Stimulated activated CD4-positive, alpha-beta T cell treated with anti-CD3 and anti-CD28 coated beads, Interleukin-1b, Interleukin-23, amount 100 ng/mL, for 24 hours (primary cell): ENCODE measurements at places on chromosomes 12 and 14.

DNA sequence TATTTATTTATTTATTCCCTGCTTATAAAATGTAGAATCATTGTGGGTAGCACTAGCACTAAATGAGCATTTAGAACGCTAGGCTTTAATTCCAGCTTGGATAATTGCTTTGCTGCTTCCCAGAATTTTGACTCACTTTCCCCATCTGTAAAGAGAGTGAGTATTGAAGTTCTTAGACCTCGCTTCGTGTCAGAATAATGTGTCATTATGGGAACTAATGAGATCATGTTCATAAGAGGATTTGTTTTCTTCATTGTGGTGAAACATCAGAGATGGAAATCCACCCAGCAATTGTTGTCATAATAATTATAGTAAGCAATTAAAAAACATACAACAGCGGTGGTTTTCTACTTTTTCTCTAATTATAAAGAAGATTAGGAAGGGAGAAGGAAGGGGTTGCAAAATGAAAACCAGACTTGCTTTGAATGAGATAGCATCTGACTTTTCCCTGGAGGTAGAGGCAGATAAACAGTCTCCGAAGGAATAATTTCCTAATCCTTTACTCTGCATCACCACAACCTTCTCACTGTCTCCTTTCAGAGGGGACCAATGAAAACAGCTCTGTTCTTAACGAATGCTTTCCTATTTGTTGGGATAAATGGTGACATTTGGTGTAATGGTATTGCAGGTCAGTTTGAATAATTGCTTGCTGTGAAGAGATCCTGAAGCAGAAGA lies 86.8 kb upstream of the ARHGAP5 start:
- no peak for DNase-seq

GRCh38 chr12:52156757-52157565 lies 34.9 kb downstream of the KRT80 start:
- peak; percentile 58 for DNase-seq

DNA sequence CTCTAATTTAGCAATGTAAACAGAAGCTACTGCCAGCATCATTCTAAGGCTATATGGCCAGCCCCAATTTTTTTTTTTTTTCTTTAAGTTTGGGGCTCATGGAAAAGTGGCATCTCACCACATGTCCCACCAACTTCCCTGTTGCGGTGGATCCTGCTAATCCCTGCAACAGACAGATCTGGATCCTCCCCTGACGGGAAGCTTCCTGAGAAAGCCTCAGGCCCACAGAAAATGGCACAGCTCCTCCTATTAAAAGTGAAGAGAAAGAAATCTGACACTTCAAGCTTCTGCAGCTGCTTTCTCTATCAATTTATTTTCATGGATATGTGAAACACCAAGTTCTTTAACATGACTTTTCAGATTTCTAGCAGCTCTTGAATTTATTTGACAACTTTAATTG lies 433.8 kb upstream of the DCN start:
- DNase-seq: no peak

GRCh38 chr14:90658541-90658967 lies 157.7 kb downstream of the TTC7B start:
- DNase-seq: no peak

DNA sequence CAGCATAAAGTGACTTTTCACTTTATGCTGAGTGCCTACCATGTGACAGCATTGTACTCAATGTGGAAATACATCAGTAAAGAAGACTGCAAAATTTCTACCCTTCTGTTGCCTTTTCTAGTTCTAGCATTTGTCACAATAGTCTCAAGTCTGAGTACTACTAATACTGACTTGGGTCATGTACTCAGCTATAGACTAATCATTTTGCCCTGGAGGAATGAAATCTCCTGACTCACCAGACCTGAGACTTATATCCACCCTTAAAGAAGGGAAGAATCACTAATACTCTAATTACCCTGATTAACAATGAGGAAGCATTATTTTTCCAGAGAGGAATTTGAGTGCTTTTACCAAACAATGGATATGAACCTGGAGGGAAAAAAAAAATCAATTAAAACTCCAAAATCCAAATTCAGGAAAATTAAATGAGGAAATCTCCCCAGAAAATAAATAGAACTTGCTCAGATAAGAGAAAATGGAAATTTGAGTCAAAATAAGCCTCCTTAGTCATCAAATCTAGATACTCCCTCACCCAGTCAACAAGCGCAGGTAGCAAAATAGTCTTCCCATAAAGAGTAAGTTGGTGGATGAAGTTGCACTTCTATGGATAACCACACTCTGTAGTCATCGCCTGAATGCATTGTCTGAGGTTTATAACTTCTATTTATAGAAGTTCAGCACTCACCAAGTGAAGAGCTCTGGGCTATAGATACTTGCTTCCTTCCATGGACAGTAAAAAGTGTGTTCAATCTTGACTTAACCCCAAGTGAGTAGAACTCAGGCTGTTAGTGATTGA lies 386.6 kb downstream of the SYT1 start:
- no peak for DNase-seq

- DNase-seq: no peak
Measured at GRCh38 chr14:94047581-94047980, 21.4 kb downstream of the OTUB2 start.

DNA sequence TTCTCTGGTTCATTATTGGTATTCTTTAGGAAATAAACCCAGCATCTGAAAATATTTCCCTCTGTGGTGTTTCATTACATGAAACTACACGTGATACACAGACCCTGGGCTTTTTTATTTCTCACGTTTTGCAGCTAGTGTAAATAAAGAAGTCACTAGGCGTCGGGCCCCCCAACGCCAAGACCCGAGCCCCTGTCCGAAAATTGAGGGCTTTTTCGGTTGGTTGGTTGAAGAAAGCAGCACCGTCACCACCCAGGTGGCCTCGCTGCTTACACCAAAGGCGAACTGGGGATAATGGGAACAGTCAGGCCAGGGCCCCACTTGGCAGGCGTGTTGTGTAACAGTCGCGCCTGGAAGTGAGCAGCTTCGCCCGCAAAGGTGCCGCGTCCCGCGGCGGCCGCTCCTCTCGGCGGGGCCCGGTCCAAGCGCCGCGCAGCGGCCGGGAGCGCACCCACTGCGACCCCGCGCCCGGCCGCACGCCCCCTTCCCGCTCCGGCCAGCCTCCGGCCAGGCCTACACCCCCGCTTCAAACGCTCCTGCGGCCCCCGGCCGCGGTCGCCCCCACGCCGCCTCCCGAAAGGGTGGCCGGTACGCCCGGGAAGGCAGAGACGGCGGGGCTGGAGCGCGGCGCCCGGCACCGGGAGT lies 1.2 kb downstream of the DUSP16 start:
- DNase-seq: peak; percentile 8

DNA sequence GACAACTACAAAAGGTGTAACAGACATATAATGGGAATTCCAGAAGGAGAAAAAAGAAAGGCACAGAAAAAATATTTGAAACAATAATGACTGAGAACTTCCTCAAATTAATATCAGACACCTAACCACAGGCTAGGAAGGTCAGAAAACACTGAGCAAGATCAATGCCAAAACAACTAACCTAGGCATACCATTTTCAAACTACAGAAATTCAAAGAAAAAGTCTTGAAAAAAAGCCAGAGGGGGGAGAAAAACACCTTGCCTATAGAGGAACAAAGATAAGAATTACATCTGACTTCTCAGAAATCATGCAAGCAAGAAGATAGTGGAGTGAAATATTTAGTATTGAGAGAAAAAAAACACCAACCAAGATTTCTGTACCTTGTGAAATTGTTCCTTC lies 77.8 kb downstream of the RIN3 start:
- DNase-seq: no peak
